ENCODE measurements at places on chromosomes 2 and 18.
A peak's percentile ranks its signal among the peaks of the same experiment; 100 is the strongest.

DNA sequence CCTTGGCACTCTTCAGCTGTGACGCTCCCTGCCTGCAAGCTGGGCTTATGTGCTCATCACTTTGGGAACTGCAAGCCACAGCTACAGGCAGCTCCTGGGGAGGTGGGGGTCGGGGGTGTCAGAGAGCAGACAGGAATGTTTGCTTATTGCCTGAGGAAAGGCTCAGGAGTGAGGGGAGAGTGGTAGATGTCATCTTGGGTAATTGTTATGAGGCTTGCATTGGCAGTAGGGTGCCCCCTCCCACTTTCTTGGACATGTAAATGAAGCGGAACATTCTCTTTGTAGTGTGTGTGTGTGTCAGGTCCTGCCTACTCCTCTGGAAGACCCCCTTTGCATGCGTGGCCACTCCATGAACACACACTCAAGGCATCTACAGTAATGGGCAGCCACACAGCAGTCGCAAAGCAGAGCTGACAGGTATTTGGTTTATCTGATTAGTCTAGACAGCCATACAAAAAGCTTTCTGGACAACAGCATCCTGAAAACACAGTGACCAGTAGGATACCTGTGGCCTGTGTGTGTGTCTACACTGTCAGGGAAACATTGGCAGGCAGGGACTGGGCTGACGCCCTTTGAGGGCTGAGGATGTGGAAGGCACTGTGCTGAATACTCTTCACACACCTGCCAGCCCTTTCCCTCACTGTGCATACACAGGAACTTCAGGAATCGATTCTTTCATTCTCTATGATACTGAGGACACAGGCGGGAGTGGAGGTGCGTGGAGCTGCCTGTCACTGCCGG lies 17.1 kb upstream of the MC2R start:
- no peak for DNase-seq

GRCh38 chr2:43225093-43225787 lies 1.2 kb downstream of the ZFP36L2 start:
- peak; percentile 51 for DNase-seq

- no peak for DNase-seq
These were observed 40.7 kb downstream of the TTC39C start for GRCh38 chr18:24055009-24055804.

DNA sequence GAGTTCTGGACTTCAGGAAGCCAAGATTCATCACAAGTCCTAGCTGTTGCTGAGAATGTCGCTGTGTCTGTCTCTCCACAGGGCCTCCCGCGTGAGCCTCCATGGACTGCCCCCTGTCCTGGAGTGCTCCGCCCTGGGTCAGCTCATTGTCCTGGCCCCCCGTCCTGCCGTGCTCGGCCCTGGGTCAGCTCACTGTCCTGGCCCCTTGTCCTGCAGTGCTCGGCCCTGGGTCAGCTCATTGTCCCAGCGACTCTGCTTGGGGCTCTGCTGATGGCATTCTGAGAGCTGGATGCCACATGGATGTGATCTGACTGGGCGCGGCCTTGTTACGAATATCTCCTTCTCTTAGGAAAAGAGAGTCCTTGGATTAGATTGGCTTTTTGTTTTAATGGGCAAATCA lies 78.5 kb downstream of the EIPR1 start:
- no peak for DNase-seq

Measured in activated naive CD4-positive, alpha-beta T cell (primary cell).